ENCODE measurements at places on chromosomes 1 and 21. TPM values are rescaled to one million over a fixed set of nuclear protein-coding genes. Genes with fewer than 3 reads are reported as not detected.

Gene LCE5A
- total RNA-seq = not detected

Gene SIM2
- total RNA-seq = not detected

Gene TRAPPC3
- 40.1 TPM for total RNA-seq

Gene LAD1
- total RNA-seq = not detected

Gene CFH
- 34.3 TPM for total RNA-seq

Gene BARHL2
- not detected for total RNA-seq

Gene EXOC8
- 46.2 TPM for total RNA-seq

Gene PSMB2
- 17.8 TPM for total RNA-seq

Gene LENEP
- 2.7 TPM for total RNA-seq

Gene UBE2U
- not detected for total RNA-seq

Gene PTPN22
- 1.2 TPM for total RNA-seq

Gene SLC19A2
- total RNA-seq = 31.5 TPM

Gene C1orf94
- total RNA-seq = 0.31 TPM

Gene HEYL
- total RNA-seq = 0.47 TPM

Gene ARPC5
- 145 TPM for total RNA-seq

Gene ARTN
- total RNA-seq = 0.62 TPM

Gene RBBP4
- 212 TPM for total RNA-seq

Gene SORT1
- 48.2 TPM for total RNA-seq

Gene PADI3
- total RNA-seq = not detected

Gene CFAP74
- total RNA-seq = 0.47 TPM

Gene GJA4
- total RNA-seq = 3.4 TPM

Gene ENTREP3
- 3.7 TPM for total RNA-seq

Gene BEST4
- 0.16 TPM for total RNA-seq

Gene RIPK4
- 0.47 TPM for total RNA-seq

Gene SSR2
- total RNA-seq = 193 TPM

Gene CHRM3
- 38.8 TPM for total RNA-seq

Gene TGFB2
- 61.8 TPM for total RNA-seq

Gene FCGR3A
- 4.7 TPM for total RNA-seq

Gene NPHS2
- total RNA-seq = not detected

Gene DCAF8
- 64.6 TPM for total RNA-seq

Gene OLFML2B
- total RNA-seq = 0.94 TPM

Gene OR6K3
- not detected for total RNA-seq

Gene NR1I3
- total RNA-seq = 0.47 TPM

Gene TMEM200B
- total RNA-seq = 0.94 TPM

Gene ELF3
- 0.31 TPM for total RNA-seq

Gene SYNJ1
- total RNA-seq = 24.0 TPM
